CD4-positive, alpha-beta T cell treated with Interleukin-6 at 100 ng/mL for 8 hours (primary cell): ENCODE measurements at places on chromosomes 4 and X.

DNA sequence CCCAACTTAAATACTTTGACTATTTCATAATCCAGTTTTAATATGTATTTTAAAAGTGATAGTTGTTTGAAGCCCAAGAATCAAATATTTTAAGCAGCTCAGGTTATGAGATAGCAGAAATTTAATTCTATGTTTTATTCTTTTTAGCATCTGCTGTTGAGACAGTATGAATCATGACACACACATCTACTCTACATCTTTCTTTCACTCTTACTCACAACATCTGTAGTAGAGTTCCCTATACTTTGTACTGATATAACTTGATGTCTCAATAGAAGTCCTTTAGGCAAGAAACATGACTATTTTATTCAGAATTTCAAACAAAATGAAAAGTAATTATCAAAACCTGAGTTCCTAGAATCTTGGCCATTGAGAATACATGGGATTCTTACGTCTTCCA lies 187.9 kb upstream of the GNPDA2 start:
- DNase-seq: no peak

DNA sequence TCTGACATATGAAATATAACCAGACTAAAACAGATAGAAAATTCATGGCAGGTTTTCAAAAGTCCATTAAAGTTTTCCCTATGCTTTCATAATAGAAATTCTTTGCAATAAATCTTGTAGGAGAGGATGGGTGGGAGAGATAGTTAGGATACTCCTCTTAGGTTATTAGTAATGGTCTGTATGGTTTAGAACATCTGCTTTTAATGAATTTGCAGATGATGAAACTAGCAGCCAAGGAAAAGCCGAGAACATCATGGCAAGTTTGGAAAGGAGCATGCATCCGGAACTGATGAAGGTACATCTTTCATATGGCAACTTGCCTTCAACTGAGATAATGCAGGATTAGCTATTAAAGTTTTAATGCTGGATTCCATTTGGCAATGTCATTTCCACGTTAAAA lies 70.7 kb downstream of the DOCK11 start:
- DNase-seq: no peak

- no peak for DNase-seq
Measured at GRCh38 chrX:111047575-111047974, 48.4 kb upstream of the PAK3 start.

- no peak for DNase-seq
Measured at GRCh38 chr4:178264001-178264400, 821.8 kb upstream of the AGA start.

- no peak for DNase-seq
Measured at GRCh38 chr4:167955006-167955405, 137.3 kb upstream of the ANXA10 start.

GRCh38 chr4:80507077-80507476 lies 171.5 kb downstream of the CFAP299 start:
- no peak for DNase-seq

- DNase-seq: no peak
Measured at GRCh38 chr4:118776157-118776954, 59.6 kb downstream of the SEC24D start.

- no peak for DNase-seq
Measured at GRCh38 chr4:176001151-176002006, 64.3 kb upstream of the WDR17 start.

DNA sequence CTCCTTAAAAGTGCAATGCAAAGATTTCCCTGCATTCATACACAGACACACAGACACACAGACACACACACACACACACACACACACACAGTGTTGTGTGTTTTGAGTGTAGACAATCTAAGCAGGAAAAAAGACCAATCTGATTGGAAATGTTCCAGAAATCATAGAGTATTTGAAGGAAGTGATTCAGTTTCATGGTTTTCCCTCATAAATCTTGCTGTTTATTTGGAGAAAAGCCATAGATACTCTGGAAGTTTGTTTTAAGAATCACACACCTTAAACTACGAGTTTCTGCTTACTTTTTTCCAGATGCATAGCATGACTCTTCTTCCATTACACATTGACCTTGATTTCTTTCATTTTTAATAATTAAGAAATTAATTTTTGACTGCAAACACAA lies 298.5 kb upstream of the BMP3 start:
- DNase-seq: no peak

DNA sequence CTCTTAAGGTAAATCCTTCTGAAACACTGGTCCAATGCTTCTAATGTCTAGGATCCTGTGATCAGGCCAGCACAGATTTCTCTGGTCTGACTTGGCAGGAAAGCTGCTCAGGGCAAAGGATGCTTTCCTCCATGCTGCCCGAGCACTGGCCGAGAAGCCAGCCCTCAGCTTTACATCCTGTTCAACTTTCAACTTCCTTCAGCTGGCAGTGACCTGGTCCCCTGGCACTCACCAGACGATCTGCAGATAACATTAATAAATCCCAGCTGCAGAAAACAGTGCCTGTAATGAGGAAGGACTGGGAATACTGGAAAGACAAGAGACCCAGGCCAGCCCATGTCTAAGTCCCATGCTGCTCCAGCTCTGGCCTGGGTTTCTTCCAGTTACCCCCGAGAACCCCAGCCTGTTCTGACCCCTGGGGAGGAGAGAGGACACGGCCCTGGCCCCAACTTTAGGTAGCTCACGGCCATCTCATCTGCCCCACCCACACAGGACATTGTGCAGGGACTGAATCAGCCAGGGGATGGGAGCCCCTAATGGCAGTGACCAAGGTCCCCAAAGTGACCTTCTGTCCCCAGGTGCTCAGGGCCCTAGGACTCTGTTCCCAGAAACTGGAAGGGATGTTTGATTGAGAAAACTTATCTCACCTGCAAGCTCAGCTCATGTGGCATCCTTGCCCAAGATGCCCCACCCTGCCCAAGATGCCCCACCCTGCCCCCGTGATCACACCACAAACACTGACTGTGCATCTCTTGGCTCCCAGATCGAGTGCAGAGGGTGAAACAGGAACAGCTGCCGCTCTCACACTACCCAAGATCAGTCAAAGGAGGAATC lies 28.0 kb downstream of the JAKMIP1 start:
- DNase-seq: peak; percentile 23

- DNase-seq: no peak
Measured at GRCh38 chrX:145735036-145735435, 82.6 kb upstream of the SLITRK2 start.

DNA sequence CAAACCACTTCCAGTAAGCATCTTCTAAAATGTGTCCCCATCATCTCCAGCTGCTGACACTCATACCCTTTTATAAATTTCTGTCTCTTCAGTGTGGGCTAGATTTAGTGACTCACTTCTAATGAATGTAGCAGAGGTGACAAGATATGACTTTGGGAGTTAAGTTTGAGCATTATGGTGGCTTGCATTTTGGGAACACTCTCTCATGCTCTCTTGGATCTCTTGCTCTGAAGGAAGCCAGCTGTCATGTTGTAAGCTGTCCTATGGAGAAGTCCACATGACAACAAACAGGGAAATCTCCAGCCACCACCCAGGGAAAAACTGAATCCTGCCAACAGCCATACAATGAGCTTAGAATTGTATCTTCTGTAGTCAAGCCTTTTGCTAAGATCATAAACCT lies 691.3 kb upstream of the PCDH7 start:
- DNase-seq: no peak
